ENCODE measurements at places on chromosomes 11 and 22.

GRCh38 chr11:88480223-88480622 lies 142.7 kb upstream of the CTSC start:
- DNase-seq, result no peak

- DNase-seq, result no peak
Measured at GRCh38 chr11:36212564-36213392, 76.4 kb downstream of the COMMD9 start.

- no peak for DNase-seq
Measured at GRCh38 chr11:72672597-72673238, 1.5 kb downstream of the PDE2A start.

DNA sequence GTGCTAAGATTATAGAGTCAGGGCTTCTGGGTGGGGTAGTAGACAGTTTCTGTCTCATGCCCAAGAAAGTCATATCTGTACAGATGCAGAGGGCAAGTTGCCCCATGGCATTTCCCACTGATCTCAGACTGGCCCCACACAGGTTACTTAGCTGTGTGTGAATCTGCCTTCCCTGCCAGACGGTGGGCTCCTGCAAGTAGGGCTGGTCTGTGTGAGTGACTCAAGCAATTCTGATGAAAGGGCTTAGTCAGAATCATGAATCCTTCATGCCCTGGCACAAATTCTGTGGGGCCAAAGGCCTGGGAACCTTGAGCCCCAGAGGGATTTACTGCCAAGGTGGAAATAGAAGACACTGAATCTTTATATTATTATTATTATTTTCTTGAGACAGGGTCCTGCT lies 30.4 kb downstream of the USH1C start:
- DNase-seq, result no peak

GRCh38 chr11:94658386-94658785 lies 91.2 kb downstream of the PIWIL4 start:
- no peak for DNase-seq

GRCh38 chr11:119889111-119889510 lies 160.1 kb upstream of the NECTIN1 start:
- no peak for DNase-seq

GRCh38 chr11:96284917-96285316 lies 58.1 kb downstream of the MAML2 start:
- no peak for DNase-seq

DNA sequence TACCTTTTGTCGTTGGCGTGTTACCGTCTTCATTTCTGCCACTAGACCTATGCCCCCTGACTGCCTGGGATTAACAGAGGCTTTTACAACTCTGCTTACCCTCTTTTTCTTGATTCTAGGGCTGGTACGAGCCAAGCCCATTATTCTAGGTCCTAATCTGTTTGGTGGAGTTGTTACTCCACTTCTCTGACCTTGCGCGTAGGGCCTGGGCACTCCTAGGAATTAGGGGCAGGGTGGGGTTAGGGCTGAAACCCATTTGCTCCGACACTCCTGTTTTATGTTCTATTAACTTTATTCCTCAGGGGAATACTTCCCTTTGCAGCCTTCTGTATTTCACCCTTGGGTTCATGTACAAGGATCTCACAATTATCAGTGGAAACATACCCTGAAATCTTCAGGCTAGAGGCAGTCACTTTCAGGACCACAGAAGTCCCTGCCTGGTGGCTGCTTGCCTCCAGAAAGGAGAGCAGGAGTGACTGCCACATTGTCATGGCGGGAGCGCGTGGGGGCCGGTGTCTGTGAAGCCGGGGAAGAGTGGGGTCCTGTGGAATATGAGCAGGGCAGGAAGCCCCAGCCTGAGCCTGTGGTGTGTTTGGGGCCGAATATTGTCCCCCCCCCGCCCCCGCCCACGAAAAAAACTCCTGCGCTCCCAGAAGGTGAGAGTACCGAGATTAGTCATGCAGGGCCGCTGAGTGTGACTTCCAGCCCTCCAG lies 731 bp upstream of the SLC37A2 start:
- DNase-seq, result no peak

GRCh38 chr11:19810852-19811251 lies 98.2 kb downstream of the NAV2 start:
- no peak for DNase-seq

DNA sequence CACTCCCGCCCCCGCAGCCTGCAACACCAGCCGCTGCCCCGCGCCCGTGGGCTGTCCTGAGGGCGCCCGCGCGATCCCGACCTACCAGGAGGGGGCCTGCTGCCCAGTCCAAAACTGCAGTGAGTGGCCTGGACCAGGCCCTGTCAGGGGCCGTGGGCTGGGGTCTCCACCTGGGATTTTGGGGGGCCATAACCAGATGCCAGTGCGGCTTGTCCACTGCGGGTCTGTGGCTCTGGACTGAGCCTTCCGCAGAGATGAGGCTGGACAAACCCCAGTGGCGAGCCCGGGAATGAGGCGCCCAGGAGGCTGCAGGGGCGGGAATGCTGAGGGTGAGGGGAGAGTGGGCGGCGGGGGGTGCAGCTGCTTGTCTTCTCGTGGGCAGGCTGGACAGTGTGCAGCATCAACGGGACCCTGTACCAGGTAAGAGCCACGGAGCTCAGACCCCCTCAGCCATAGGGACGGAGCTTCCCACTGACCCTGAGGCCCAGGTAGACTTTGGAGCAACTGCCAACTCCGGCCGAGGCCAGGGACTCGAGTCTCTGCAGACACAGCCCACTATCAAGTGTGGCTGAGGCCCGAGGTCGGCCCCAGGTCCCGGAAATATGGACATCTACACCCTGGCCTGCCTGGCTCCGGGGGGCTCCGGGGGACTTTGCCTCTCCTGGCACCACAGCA lies 24.8 kb upstream of the MUC5B start:
- no peak for DNase-seq

DNA sequence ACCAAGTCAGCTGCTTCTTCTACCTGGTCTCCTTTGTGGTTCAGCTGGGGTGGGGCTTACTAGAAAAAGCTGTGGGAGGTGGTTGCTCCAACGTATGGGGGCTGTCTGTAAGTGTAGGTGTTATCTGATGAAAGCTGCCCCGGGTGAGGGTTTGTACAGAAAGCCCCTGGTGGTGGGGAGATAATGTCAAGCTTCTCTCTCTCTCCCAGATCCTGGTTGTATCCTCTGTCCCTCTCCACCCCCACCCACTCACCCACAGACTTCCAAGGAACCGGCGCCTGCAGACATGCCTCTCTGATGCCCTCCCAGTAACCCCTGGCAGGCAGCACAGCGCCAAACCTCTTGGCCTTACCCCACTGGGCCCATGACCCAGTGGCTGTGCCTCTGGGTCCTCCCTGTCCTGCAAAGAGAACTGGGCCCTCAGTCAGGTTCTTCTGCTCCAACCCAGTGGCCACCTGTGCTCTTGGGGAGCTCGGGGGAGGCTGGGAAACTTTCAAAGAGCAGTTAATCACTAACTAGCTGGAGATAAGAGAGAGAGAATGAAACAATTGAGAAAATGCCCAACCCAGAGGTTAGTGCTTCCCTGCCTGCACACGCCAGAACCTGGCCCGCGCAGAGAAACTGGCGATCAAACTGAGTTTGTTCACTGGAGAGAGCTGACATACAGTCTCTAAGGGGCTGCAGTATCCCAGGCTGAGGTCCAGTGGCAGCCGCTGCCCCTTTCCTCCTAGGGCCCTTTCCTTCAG lies 20.4 kb upstream of the EHF start:
- no peak for DNase-seq

DNA sequence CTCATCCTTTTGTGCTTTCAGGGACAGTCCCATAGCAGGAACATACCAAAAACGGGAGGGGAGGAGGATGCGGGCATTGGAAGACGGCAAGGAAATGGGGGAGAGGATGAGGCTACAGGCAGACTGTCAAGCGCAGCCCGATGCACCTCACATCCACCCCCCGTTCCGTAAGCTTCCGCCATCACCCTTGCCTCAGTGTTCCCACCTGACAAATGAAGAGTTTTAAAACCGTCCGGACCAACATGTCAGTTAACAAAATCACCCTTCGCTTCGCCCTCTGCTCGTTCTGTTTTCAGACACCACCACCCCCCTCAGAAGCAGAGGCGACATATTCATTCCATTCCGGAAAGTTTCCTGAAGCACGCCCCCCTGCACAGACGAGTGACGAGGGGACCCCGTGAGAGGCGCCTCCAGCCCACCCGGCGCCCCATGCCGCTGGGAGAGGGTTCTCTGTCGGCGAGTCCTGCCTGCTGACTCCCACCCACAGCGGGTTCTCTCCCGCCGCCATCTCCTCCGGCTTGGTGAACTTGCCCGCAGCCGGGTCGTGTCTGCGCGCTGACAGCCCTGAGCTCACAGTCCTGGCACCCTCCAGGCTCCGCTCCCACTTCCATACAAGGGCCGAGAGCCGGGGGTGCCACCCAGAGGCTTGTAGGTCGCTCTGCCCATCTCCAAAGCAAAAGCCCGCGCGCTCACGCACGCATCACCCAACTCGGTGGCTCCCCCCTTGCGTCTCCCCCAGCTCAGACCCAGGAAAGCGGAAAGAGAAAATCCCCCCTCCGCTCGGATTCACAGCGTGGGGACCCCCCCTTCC lies 1.5 kb downstream of the IGSF9B start:
- DNase-seq, result no peak

DNA sequence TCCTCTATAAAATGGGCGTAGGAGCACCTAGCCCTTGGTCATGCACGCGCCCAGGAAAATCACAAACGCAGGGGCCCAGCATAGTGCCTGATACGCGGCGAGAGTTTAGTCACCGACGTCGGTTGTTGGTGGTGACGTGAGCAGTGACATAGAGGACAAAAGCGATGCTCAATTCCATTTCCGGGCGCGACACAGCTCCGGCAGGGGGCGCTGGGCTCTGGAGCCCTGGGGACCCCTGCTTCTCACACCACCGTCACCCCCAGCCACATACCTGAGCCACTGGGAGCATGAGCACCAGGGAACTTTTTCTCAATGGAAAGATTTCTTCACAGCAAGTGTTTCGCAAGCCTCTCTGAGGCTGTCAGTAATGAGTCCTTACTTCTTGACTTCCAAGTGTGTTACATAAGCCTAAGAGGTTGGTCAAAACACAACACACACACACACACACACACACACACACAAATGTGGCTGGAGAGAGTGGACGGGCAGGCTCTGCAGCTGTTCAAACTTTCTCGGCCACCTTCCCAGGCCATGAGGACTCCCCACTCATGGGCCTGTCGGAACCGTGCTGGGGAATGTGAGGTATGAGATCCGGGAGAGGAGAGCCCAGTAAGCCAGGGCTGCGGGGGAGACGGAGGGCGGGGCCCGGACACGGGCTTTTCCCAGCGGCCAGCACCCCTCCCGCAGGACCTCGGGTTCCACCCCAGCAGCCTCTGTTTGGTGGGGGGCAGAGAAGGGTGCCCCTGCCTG lies 36.9 kb upstream of the LINC01488 start:
- no peak for DNase-seq

DNA sequence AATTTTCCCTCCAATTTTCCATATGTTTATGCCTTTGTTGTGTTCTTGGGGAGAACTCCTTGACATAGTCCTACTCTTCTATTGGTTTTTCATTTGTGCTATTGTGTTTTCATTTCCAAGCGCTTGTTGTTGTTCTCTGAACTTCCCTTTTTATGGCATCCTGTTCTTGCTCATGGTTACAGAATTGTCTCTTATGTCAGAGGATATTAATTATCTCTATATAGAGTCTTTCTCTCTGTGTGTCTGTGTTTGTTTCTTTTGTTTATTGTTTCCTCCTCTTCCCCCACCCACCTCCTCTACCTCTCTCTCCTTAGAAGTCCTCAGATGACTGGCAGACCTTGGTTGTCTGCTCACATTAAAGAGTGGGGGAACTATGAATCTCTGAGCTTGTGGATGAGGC lies 69.9 kb downstream of the HORMAD2 start:
- DNase-seq, result no peak

- no peak for DNase-seq
Measured at GRCh38 chr11:90223248-90223585, 368 bp upstream of the CHORDC1 start.

DNA sequence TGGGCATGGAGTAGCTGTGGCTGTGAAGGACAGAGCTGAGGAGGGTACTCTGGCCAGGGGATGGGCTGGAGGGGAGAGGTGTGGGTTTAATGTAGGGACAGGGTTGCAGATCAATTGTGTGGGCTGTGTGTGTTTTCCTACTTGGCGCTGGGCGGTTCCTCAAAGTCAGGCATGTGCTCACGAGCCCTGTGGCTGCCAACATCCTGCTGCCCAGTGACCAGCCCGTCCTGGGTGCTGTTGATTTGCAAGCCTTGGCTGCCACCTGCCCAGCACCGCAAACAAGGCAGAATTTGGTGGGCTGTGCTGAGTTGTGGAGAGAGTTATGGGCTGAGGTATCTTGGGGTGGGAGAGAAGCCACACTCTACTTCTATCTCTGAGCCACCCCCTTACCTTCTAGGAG lies 69.2 kb downstream of the SCN3B start:
- no peak for DNase-seq

- peak; percentile 61 for DNase-seq
Measured at GRCh38 chr11:76680518-76681425, 10.2 kb upstream of the LRRC32 start.

GRCh38 chr22:30161051-30161469 lies 80.8 kb downstream of the HORMAD2 start:
- DNase-seq, result no peak

DNA sequence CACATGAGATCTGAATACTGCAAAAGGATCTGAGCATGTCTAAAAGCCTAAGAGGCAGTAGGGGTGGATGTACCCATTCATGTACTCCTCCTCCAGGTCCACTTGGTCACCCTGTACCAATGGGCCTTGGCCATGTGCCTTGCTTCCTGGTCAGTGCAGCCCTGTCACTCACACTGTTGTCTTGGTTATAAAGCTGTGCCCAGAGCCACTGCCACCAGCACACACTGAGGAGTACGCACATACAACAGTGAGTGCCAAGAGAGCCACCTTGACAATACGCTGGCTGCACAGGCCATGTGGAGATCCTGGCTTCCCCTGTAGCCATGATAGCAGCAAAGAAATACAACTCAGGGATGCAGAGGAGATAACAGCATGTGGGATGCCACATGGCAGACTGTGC lies 96.4 kb upstream of the LDLRAD3 start:
- no peak for DNase-seq

GRCh38 chr22:20080445-20080775 lies 369 bp downstream of the DGCR8 start:
- peak; percentile 55 for DNase-seq

GRCh38 chr22:19723232-19723982 lies at the start of gene GP1BB:
TSS of gene GP1BB (plus strand) at chr22:19723539. CDS start at chr22:19723570, 31 bp downstream.
- DNase-seq, result no peak

DNA sequence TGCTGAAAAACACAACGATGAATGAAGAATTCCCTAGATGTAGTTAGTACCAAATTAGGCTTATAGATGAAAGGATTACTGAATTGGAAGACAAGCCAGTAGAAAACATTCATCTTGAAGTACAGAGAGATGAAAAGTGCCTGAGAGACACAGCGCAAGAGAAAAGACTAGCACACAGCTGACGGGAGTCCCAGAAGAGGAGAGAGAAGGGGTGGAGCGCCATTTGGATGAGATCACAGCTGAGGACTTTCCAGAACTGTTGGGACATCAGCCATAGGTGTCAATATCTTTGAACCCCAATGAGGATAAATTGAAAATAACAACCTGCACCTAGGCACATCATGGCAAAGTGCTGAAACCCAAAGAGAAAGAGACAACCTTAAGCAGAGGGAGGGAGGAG lies 25.2 kb downstream of the ALG12 start:
- no peak for DNase-seq

DNA sequence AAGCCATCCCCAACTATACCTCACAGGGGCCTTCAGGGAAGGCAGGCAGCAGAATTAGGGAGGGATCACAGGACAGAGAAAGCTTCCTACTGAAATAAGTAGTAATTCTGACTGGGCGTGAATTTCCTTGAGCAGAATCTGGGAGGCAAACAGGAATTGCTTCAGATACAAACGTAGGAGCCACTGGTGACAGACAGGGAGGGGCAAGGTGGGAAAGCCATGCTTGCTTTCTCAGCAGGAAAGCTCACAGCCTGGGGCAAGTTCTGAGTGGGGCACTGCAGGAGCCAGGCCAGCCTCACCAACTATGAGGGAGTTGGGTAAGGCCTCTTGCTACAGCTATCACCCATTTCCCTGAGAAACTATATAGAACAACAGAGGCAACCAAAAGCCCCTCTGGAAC lies 43.6 kb downstream of the ARHGAP32 start:
- no peak for DNase-seq
